ENCODE measurements at places on chromosomes 3 and 15.
A peak's percentile ranks its signal among the peaks of the same experiment; 100 is the strongest.

DNA sequence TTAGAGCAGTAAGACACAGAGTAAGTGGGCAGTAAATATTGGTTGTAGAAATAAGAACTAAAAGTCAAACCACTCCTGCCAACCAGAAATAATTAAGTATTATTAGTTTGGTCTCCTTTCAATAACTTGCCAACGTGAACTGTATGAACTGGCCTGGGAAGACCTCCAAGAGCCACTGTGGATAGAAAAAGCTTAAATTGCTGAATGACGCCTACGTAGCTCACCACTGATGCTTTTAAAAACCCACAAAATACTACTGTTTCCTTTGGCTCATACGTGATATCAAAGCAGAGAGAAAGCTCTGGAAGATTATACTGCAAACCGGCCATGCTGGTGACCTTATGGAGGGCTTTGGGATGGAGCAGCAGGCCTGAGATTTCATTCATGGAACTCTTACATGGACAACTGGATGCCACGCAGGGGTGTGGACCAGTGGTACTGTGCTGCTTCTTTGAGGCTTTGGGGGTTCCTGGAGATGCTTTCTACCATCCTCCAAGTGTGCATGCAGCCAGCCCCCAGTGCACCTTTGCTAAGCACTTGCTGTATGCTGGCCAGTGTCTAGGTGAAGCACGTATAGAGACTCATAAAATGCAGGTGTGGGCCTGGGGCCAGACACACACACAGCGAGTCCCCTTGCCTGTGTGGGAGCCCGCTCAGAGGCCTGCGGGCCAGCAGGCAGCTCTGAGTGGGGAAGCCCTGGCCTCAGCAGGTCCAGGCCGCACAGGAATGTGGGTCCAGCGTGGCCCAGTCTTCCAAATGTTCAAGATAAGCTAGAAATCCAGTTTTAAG lies 66.8 kb downstream of the ABTB1 start:
- DNase-seq, result no peak

DNA sequence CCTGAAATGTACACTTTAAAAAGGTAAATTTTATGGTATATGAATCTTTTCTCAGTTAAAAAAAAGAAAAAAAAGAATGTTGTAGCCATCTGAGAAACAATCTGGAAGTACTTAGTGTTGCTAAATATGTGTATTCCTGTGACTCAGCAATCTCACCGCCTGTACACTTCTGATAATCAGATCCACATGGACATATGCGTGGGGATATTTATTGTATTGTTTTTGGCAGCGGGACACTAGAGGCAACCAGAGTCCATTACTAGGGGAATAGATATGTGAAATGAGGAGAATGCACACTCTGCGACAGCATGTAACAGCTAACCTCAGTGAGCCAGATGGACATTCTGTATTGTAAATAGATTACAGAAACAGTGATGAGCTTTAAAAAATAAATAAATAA lies 65.4 kb downstream of the AQP9 start:
- no peak for DNase-seq

DNA sequence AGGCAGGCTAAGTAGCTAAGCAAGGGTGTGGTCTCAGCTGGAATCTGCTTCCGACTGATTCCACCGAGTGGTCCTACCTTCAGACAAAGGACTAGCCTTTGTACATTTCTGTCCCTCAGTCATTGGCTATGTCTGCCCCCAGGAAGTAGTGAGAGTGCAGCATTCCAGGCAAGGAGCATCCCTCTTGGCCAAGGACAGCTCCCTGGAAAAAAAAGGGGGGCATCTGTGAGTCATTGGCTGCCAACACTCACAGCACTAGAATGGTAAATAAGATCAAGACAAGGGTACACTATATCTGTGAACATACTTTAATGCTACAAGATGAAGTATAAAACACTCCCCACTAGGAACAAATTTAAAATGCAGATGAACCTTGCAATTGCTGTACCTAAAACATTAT lies 66.8 kb downstream of the STAC start:
- DNase-seq, result no peak

DNA sequence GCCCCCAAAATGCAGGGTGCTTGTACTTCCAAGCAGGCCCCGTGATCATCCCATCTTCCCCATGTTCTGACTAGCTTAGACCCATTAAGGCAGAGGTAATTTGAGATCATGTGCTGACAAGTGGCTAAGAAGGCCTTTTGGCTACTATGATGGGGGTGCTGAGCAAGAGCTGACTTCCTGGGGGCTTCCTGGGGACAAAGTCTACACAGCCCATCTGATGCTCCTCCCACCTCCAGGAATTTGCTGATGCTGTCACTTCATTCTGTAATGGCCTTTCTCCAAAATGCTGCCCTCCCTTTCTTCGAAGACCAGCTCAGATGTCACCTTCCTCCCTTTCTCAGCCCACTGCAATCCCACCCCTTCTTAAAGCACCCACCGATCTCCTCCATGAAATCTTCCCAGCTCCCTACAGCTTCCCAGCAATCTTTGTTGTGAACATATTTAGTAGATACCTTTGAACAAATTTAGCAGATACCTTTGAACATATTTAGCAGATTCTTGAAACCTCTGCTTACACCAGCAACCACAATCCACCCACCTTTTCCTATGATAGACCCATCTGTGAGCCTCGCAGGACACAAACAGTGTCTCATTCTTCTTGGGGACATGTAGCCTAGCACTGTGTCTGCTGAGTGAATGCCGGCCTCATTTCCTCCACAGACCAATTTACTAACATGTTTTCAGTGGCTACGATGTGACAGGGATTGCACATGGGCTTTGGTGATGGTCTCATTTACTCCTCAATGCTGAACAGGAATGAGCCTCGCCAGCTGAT lies 223.3 kb downstream of the EPHB1 start:
- DNase-seq, result no peak

DNA sequence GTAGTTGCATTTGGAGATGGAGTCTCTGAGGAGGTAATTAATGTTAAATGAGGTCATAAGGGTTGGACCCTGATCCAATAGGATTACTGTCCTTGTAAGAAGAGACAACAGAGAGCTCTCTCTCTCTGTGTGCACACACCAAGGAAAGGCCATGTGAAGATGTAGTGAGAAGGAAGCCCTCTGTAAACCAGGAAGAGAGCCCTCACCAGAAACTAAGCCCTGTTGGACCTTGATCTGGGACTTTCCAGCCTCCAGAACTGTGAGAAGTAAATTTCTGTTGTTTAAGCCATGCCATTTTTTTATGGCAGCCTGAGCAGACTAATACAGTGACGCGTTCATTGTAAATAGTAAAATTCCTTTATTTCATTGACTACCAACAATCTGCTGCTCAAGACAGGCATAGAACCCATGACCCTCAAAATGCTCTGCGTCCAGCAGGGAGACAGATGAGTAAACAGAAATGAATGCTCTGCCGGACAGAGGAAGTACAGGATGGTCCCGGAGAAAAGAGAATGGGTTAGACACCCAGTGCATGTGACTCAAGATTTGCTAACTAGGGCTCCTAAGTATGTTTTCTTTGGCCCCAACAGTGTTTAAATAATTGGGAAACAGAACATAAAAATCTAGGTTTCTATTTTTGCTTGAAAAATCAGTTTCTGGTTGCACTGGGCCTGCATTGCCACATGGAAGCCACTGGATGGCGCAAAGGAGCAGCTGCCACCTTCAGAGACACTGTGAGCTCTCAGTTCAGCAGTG lies 37.9 kb upstream of the TNFAIP8L3 start:
- no peak for DNase-seq

- DNase-seq, result no peak
Observed at GRCh38 chr15:85455891-85456290, 75.5 kb downstream of the AKAP13 start.

GRCh38 chr3:134904241-134904771 lies 109.2 kb downstream of the EPHB1 start:
- DNase-seq, result peak; percentile 62

DNA sequence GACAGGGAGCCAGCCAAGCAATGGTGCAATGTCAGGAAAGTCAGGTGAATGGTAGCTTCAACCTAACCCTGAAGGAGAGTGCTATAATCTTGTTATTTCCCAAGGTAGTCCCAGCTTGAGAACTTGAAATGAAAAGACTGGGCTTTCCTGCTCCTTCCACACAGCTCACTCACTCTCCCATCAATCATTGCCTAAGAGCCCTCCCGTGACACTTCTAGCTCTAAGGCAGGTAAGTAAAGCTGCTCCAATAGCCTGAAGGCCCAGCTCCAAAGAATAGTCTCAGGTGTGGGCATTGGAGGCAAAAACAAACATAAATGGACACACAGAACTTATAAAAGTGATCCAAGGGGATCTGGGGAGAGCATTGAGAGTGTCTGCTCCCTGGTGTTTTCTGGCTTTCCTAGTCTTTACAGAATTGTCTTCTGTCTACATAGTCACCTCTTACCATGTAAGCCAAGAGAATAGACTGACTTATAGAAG lies 63.1 kb upstream of the TBC1D5 start:
- DNase-seq, result no peak

GRCh38 chr15:71559098-71559497 lies 251.3 kb upstream of the NR2E3 start:
- no peak for DNase-seq

DNA sequence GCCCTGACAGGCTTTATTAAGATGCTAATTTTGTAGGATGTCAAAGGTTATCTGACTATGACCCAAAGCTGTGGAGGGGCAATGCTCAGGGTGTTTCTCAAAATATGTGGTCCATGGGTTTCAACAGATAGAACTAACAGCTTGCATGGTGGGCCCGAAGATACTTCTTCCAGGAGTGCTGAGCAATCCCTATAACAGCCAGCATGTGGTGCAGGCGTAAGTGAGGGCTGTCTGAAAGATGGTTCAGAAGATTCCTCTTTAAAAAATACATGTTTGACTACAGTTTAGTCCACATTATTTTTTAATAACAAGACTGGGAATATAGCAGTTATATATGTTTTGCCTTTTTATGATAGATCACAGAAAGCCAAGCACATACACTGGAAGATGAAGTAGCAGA lies 7.6 kb downstream of the SCG3 start:
- no peak for DNase-seq

- DNase-seq, result no peak
Observed at GRCh38 chr15:74269362-74270035, 33.4 kb downstream of the CCDC33 start.

DNA sequence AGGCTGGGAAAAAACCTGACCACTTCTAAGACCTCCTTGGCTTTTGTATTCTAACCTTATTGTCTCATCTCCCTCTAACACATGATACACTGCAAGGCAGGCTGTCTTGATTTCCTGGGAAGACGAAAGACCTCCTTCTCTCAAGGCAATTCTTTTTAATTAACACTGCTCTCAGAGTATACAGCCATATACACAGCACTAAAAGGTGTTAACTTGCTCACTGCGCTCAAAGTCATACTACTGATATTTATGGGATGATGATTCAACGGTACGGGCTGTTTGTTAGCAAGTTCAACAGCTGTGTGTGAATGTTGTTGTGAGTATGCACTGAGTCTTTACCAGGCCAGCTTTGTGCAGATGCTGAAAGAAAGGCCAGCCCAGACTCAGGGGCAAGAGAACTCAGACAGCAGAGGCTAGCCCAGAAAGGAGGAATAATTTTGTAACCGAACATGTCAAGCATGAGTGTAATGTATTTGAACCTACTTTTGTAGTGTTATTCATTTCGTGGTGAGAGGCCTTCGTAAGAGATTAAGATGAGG lies 229.9 kb downstream of the IL5RA start:
- DNase-seq, result no peak

DNA sequence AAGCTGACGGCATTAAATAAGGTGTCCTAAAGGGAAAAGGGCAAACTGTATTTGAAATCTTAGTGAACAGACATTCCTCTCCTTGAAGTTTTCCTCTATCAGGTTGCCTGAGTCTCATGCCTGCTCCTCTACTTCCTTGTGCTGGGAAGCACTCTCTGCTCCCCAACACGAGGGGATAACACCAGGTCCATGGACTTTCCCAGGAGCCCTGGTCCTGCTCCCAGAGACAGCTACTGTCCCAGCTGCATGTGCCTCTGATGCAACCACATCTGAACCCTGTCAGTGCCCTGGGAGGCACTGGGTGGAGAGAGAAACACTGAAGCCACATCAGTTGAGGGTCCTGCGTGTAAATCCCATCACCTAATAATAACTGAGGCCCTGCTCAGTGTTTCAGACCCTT lies 7.4 kb downstream of the TLR9 start:
- no peak for DNase-seq

DNA sequence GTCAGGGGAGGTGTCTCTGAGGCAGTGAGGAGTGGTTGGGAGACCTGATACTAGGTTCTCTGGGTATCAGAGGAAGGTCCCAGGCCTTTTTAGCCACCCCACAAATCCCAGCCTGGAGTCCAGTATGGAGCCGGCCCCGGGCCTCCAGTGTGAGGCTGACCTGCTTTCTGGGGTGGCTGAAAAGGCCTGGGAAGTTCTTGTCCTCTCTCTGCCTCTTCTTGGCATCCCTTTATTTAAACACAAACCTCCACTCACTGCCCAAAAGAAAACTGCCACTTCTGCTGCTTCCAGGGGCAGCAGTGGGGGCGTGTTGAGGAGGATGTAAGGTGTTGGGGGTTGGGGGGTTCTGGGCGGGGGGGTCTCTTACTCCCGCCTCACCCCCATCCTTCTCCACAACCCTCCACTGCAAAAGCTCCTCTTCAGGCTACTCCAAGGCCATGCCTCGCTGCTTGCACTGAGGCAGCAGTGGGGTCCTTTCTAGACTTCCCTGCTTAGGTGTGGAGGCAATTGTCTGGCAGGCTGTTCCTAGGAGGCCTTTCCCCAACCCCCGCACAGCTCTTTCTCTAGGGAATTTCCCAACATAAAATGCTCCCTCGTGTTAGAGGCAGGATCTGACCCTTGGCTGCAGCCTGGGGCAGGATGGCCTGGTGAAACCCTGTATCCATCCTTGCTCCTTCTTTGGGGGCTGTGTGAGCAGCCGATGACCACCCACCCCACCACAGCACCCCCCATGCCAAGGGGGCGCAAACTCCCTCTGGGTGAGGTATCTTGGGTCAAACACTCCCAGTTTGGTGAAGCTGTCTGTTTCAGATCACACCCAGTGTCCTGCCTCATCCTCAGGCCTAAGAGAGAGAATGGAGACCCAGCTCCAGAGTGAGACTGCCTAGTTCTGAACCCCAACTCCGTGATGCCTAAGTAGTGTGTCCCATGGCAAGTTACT lies 12.1 kb upstream of the RAD18 start:
- no peak for DNase-seq

- DNase-seq, result peak; percentile 79
Observed at GRCh38 chr15:94164202-94164807, 67.1 kb upstream of the MCTP2 start.

DNA sequence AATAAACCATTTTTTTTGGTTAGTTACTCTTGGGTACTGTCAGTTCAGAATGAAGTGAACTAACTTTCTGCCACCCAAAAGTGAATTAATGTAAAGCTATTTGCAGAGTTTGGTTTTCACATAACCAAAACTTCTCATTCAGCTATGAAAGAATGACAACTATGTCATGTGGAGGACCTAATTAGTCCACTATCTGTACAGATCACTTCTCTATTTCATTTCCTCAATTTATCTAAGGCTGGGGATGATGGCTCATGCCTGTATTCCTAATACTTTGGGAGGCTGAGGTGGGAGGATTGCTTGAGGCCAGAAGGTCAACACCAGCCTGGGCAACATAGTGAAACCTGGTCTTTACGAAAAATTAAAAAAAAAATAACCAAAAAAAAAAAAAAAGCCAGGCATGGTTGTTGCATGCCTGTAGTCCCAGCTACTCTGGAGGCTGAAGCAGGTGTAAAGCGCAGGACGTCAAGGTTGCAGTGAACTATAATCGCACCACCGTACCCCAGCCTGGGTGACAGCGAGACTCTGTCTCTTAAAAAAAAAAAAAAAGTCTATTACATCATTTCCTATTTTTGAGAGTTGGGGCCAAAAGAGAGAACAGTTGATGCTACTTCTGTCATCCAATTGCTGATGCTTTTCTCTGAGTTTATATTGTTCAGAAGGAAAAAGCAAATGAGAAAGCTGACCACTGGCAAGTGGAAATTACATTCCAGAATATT lies 8.7 kb downstream of the HYPK start:
- DNase-seq, result no peak

GRCh38 chr3:13053420-13053819 lies 19.8 kb downstream of the IQSEC1 start:
- no peak for DNase-seq
